ENCODE measurements at places on chromosomes 12 and 14.

- peak; percentile 70 for DNase-seq
Observed at GRCh38 chr12:24931666-24932405, 17.1 kb downstream of the BCAT1 start.

- DNase-seq = no peak
Observed at GRCh38 chr12:14171106-14171505, 189.7 kb upstream of the GRIN2B start.

DNA sequence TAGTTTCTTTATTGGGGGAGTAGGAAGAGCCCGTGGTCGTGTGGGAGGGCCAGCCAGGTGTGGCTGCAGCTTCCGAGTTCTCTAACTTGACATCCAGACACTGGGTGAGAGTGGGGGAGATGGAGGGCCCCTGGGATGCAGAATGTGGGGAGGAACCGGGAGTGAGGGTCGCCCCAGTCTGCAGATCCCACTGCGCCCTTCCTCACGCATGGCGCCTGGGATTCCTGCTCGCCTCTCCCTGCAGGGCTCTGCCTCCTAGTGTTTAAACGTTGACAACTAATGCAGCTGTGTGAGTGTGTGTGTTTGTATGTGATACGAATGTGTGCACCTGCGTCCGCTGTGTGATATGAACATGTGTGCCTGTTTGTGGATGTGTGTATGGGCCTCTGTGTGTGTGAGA lies 34.6 kb downstream of the FZD10 start:
- no peak for DNase-seq

DNA sequence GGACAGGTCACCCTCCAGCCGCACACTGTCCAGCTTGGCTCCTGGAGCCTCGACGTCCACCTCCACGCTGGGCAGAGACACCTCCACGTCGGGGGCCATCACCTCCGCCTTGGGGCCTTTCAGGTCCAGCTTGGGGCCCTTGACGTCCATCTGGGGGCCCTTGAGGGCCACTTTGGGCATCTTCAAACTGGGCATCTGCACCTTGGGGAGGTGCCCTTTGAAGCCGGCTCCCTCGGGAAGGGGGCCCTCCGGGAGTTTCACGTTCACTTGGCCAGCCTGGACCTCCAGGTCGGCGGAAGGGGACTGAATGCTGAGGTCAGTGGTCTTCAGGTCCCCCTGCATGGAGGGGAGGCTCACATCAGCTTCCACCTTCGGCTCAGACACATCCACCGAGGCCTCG lies 25.3 kb downstream of the PLD4 start:
- DNase-seq = no peak

- peak; percentile 58 for DNase-seq
Observed at GRCh38 chr12:2739832-2740641, 54.7 kb upstream of the FKBP4 start.

All from ELR (cell line).